CD8-positive, alpha-beta T cell (primary cell): ENCODE measurements at places on chromosomes 2 and 18. TPM values are rescaled to one million over a fixed set of nuclear protein-coding genes. Genes with fewer than 3 reads are reported as not detected.
A peak's percentile ranks its signal among the peaks of the same experiment; 100 is the strongest.

ANKRD36B gene
- total RNA-seq = 49.0 TPM

KHK gene
- 1.9 TPM for total RNA-seq

FEV gene
- total RNA-seq = not detected

L3MBTL4 gene
- 0.41 TPM for total RNA-seq

ARHGAP25 gene
- 36.7 TPM for total RNA-seq

ELOA2 gene
- not detected for total RNA-seq

IMMT gene
- total RNA-seq = 34.3 TPM

ZSWIM2 gene
- not detected for total RNA-seq

CRACDL gene
- total RNA-seq = 0.84 TPM

TCF7L1 gene
- total RNA-seq = not detected

GRCh38 chr2:197786010-197786877 is 1.1 kb upstream of the BOLL start:
- peak; percentile 24 for DNase-seq

- DNase-seq = no peak
These were observed 9.0 kb downstream of the ZBTB14 start for GRCh38 chr18:5286525-5286924.

DNA sequence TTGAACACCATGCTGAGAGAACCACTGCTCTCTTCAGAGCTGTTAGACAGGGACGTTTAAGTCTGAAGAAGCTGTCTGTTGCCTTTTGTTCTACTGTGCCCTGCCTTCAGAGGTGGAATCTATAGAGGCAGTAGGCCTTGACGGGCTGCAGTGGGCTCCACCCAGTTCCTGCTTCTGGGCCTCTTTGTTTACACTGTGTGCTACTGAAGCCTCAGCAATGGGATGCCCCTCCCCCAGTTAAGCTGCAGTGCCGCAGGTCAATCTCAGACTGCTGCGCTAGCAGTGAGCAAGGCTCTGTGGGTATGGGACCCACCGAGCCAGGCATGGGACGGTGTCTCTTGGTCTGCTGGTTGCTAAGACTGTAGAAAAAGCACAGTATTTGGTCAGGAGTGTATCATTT is 162.3 kb upstream of the NXPH2 start:
- DNase-seq = no peak

- no peak for DNase-seq
These were observed 1.2 kb downstream of the RAB12 start for GRCh38 chr18:8610459-8610851.

DNA sequence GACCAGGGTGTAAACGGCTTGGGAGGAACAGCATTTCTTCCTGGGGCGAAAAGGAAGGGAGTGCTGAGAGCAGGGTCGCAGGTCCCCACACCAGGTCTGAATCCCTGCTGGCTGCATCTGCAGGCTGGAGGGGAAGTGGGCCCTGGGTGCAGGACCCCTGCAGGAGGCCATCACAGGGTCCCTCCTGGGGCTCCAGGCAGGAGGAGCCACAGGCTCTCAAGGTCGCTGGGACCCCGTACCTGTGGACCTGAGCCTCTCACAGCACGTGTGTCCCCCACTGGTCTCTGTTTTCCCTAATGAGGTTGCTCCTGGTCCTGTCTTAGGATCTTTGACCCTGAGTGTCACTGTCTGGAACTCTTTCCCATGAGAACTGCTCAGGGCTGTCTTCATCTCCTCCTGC is 147.8 kb upstream of the ZNF236 start:
- DNase-seq = no peak

DNA sequence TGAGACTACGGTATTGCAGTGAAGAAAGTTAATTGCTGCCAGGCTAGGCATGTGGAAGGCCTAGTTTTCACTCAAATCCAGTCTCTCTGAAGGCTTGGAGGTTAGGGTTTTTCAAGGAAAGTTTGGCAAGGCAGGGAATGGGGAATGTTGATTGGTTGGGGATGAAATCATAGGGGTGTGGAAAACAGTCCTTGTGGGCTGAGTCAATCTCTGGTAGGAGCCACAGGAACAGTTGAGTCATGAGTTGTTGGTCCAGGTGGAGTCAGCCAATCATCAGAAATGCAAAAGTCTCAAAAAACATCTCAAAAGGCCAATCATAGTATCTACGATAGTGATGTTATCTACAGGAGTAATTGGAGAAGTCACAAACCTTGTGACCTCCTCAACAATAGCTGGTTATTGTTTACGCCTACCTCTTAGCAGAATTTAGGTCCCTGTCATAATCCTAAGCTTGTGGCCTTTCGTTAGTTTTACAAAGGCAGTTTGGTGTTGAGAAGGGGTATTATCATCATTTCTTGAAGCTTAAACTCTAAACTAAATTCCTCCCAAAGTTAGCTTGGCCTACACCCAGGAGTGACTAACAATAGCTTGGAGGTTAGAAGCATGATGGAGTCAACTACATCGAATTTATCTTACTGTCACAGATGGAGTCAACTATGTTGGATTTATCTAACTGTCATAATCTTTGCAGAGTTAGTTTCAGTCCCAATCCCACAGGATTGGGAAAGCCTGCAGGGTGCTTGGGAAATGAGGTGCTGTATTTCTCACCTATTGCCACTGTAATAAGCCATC is 33.7 kb upstream of the APCDD1 start:
- DNase-seq = no peak

- DNase-seq = no peak
These were observed 87.6 kb downstream of the ACKR3 start for GRCh38 chr2:236657215-236657614.

- DNase-seq = no peak
These were observed 39.6 kb downstream of the TTC39C start for GRCh38 chr18:24054130-24054529.

- DNase-seq = no peak
These were observed 6.1 kb upstream of the CYRIA start for GRCh38 chr2:16671760-16672159.

DNA sequence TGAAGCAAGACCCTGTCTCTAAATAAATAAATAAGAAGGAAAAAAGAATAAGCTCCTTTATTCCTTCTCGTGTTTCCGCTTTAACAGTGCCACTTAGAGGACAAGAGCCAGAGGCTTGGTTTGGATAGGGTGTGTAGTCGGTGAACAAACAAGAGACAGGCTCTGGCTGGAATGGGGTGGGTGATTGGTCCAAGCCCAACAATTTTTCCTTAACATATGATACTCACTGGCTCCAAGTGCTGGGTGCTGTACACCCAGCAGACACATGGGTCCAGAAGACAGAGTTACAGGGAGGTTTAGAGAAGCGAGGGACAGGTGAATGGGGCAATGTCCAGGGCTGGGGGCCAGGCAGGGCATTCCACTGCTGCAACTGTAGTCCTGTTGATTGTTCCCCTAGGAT is 77.8 kb downstream of the NCAPH start:
- DNase-seq = no peak

GRCh38 chr2:177430411-177430810 is 37.8 kb downstream of the AGPS start:
- no peak for DNase-seq

DNA sequence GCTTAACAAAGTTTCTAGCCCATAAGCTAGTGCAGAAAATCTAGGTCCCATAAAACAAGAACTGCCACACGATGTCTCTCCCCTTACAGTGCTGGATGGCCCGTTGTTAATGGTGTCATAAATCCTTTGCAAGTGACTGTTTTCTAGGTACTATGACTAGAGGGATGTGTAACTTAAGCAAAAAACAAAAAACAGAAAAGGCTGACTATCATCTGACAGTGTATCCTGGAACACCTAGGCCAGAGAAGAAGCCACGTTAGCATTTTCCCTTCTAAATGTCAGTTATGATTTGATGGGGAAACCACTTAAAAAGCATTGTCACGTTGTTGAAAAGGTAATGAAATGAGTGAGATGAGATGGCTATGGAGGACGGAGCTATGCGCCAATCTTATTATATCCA is 2.4 kb downstream of the CASP8 start:
- no peak for DNase-seq

DNA sequence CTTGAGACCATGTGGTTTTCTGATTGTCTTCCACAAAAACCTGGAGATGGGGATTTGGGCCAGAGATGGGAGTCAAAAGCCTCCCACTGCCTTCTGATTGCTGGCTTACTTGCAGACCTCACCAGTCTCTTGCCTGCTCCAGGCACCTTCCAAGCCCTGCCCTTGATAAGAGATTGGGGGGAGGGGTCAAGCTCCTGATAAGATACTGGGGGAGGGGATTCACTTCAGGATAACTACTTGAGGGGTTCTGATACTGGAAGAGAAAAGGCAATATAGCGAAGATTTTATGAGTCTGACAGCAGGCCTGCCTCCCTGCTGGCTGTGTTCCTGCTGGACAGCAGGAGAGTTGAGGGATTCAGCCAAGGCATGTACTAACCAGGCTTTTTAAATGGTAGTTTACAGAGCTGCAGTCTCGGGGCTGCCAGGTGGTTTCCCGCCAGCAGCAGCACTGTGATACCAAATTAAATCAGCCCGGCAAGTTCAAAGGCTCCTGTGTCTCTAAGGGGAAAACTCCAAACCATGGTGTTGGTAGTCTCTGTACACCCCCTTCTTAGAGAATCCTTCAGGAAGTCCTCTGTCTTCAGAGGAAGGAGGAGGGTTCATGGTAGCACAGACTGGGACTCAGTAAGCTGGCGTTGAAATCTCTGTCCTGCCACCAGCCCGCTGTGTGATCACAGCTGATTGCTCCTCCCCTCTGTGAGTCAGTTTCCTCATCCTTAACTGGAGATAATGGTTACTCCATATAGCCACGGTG is 58.3 kb downstream of the FBXO36 start:
- DNase-seq = peak; percentile 15

- DNase-seq = no peak
These were observed 46.3 kb downstream of the SCN9A start for GRCh38 chr2:166329465-166329864.

- DNase-seq = no peak
These were observed 659.5 kb upstream of the HS6ST1 start for GRCh38 chr2:128978212-128978611.

DNA sequence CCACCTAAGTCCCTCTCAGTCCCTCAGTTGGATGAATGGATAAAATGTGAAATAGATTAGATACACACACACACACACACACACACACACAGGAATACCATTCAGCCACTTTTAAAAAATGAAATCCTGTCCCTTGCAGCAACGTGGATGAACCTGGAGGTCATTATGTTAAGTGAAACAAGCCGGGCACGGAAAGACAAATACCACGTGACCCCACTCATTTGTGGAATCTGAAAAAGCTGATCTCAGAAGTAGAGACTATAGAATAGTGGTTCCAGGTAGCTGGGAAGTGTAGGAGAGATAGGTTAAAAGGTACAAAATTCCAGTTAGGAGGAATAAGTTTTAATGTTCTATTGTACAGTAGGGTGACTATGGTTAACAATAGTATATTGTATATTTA is 31.0 kb downstream of the TTC32 start:
- DNase-seq = no peak

- peak; percentile 65 for DNase-seq
These were observed 69.3 kb upstream of the SEC11C start for GRCh38 chr18:59070181-59070912.

- no peak for DNase-seq
These were observed 38.7 kb upstream of the PTPN4 start for GRCh38 chr2:119721043-119721442.

GRCh38 chr18:40577239-40577980 is 1377.6 kb upstream of the PIK3C3 start:
- DNase-seq = no peak

- no peak for DNase-seq
These were observed 33.4 kb downstream of the SLC66A2 start for GRCh38 chr18:79917853-79918614.

DNA sequence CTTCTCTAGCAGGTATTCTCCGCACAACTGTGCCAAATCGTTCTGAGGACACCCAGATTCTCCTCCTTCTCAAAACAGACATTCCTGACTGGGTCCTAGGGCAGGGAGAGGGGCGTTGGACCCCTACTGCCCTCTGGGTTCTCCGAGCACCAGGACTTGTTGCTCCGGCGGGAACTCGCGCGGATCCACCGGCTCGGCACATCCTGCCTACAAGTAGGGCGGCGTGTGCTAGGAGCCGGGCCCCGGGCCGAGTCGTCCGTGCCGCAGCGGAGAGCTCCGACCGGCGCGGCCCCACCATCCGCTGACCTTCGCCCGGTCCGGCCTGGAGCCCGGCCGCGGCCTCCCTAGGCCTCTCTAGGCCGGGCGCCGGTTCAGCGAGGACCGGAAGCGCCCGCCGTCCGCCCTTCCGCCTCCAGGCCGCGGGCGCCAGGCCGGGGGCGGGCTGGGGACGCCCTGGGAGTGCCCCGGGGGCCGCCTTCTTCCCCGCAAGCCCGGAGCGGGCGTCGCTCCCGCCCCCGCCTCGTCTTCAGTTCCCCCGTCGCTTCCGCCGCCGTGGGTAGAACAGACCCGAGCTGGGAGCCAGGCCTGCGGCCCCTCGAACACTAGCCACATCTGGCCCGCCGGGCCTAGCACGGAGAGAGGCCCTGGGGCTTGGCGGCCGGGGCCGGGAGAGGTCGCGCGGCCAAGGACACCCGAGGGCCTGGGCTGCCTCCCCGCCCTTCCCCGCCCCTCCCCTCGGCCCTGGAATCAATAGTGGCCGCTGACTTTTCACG is 7.6 kb upstream of the ONECUT2 start:
- no peak for DNase-seq

GRCh38 chr2:36163520-36164254 is 191.9 kb upstream of the CRIM1 start:
- DNase-seq = no peak

GRCh38 chr18:154151-154550 is 4.2 kb upstream of the USP14 start:
- no peak for DNase-seq

DNA sequence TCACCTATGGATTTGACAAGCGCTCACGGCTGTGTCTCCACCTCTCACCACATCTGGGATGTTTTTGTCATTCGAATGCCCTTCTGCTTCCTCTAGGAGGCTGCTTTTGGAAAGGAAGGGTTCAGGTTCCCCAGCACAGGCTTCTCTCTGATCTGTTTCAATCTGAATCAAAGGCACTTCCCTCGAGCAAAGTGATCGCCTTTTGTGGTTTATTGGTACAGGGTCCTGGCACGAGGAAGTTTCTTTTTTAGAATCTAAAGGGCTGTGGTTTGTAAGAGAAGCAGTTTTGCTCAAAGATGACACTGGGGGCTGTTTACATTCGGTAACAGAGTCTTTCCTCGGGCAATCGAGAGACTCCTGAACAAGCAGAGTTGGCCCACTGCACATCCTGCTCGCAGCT is 145.0 kb downstream of the DAW1 start:
- no peak for DNase-seq

DNA sequence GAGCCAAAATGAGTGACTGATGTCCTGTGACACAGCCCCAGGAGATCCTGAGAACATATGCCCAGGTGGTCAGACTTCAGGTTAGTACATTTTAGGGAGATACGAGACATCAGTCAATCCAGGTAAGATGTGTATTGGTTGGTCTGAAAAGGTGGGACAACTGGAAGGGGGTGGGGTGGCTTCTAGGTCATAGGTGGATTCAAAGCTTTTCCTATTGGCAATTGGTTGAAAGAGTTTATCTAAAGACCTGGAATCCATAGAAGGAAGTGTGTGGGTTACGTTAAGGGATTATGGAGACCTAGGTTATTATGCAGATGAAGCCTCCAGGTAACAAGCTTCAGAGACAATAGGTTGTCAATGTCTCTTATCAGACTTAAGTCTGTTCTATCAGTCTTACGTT is 136.5 kb downstream of the ZNF532 start:
- DNase-seq = no peak
